ENCODE measurements at places on chromosomes 11 and 22. TPM values are rescaled to one million over a fixed set of nuclear protein-coding genes. Genes with fewer than 3 reads are reported as not detected.

DNA sequence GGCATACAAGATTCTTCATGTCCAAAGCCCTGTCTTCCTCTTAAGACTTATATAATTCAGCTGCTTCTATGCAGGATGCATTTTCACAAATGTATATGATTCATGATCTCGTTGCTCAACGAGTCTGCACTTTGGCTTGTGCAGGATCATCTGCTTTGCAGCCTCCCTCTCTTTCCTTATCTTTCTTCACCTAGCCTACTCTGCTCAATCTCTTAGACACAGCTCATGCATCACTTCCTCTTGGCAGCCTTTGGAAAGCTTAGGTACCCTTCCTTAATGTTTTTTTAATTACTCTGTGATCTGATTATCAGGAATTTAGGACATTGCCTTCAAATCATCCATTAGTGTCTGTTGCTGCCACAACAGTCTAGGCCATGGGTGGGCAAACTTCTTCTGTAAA is 673.8 kb downstream of the NELL1 start:
- no peaks in the 10 kb centered on the region for H3K27me3 ChIP-seq
- DNase-seq, result no peak
- H3K27ac ChIP-seq, result no peak overlapping the region
- H3K4me1 ChIP-seq, result no peaks in the 10 kb centered on the region
- H3K36me3 ChIP-seq, result no peaks in the 10 kb centered on the region

GRCh38 chr11:72423840-72424239 is 10.5 kb downstream of the CLPB start:
- no peak overlapping the region for H3K27ac ChIP-seq
- H3K36me3 ChIP-seq, result 0 out of 2 replicates have a peak, but pooled peaks cover 4% of the 10 kb centered on the region
- H3K27me3 ChIP-seq, result no peaks in the 10 kb centered on the region
- DNase-seq, result no peak
- no peak overlapping the region for H3K4me3 ChIP-seq
- peaks cover 9% of the 10 kb centered on the region for H3K4me1 ChIP-seq

- DNase-seq, result no peak
- no peaks in the 10 kb centered on the region for H3K4me1 ChIP-seq
- no peaks in the 10 kb centered on the region for H3K27me3 ChIP-seq
- no peak overlapping the region for H3K4me3 ChIP-seq
Measured at GRCh38 chr11:104836691-104837090, 61.6 kb downstream of the CASP12 start.

DNA sequence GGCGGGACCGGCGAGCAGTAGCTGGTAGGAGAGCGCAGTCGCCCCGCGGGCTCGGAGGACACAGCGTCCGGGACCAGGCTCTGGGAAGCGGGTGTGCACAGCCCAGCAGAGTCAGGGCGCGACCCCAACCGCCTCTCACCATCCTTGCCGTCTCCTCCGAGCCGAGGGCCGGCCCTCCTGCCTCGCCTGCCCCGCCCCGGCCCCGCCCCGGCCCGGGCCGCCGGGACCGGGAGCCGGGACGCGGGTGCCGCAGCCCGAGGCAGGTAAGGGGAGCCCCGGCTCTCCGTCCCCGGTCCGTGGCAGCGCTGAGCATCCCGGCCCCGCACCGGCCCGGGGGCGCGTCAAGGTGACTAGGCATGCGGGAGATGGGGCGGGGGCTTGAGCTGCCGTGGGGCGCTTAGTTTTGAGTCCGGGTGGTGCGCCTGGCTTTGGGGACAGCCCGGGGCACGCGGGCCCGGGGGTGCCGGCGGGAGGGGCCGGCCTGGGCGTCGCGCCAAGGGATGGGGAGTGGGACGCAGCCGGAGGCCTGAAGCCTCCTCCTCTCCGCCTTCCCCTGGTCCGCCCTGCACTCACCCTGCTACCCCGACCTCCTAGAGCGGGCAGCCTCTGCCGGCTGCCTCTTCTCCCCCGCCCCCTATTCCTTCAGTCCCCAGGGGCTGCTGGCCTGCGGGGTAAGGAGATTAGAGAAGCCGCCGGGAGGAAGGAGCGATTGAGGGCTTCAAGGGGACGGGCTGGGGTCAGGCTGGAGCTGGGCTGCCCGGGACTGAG is at the start of gene ABCG4:
Gene ABCG4 (plus strand): TSS at position 35 of the 768 bp plus-strand sequence. CDS start 914 bp downstream, outside the sequence.
- H3K4me1 ChIP-seq, result 0 out of 2 replicates have a peak, but pooled peaks cover 3% of the 10 kb centered on the region
- H3K27ac ChIP-seq, result no peak within 1 kb of the TSS
- H3K4me3 ChIP-seq, result peak within 1 kb of the TSS; percentile 82
- DNase-seq, result peak; percentile 21
- no peaks in the 10 kb centered on the region for H3K36me3 ChIP-seq
- H3K27me3 ChIP-seq, result no peaks in the 10 kb centered on the region

- no peaks in the 10 kb centered on the region for H3K27me3 ChIP-seq
- H3K36me3 ChIP-seq, result peaks cover 3% of the 10 kb centered on the region
- H3K4me3 ChIP-seq, result no peak overlapping the region
- no peak for DNase-seq
- H3K27ac ChIP-seq, result no peak overlapping the region
Measured at GRCh38 chr11:76801225-76801624, 18.1 kb downstream of the TSKU start.

Gene CCDC73
- not detected for total RNA-seq

Gene AMOTL1
- total RNA-seq, result 32.6 TPM

- H3K27me3 ChIP-seq, result no peaks in the 10 kb centered on the region
- no peak overlapping the region for H3K27ac ChIP-seq
- DNase-seq, result no peak
- H3K36me3 ChIP-seq, result no peaks in the 10 kb centered on the region
- H3K4me1 ChIP-seq, result no peaks in the 10 kb centered on the region
- H3K4me3 ChIP-seq, result no peak overlapping the region
Measured at GRCh38 chr22:26161746-26162145, 7.5 kb upstream of the SEZ6L start.

DNA sequence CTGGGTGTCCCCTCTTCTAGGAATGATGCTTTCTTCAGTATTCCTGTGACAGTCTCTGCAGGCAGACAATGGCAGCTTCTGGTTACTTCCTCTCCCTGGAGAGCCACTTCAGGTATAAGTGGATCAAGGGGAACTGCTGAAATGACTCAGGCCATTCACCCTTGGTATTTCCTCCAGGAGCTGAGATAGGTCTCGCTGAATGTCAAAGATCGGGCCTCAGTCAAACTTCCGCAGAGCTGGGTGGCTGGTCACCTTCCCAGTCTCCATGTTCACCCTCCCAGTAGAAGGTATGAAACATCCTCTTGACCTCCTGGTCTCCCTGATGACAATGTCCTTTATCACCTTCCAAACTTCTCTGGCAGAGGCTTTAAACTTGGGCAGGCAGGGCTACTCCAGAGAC is 1.8 kb upstream of the ANKK1 start:
- no peak for DNase-seq
- peaks cover 20% of the 10 kb centered on the region for H3K4me1 ChIP-seq
- no peaks in the 10 kb centered on the region for H3K27me3 ChIP-seq
- H3K27ac ChIP-seq, result no peak overlapping the region
- no peak overlapping the region for H3K4me3 ChIP-seq
- H3K36me3 ChIP-seq, result no peaks in the 10 kb centered on the region

Gene PRAME
- total RNA-seq, result 17.1 TPM

Gene CST6
- 84.2 TPM for total RNA-seq

DNA sequence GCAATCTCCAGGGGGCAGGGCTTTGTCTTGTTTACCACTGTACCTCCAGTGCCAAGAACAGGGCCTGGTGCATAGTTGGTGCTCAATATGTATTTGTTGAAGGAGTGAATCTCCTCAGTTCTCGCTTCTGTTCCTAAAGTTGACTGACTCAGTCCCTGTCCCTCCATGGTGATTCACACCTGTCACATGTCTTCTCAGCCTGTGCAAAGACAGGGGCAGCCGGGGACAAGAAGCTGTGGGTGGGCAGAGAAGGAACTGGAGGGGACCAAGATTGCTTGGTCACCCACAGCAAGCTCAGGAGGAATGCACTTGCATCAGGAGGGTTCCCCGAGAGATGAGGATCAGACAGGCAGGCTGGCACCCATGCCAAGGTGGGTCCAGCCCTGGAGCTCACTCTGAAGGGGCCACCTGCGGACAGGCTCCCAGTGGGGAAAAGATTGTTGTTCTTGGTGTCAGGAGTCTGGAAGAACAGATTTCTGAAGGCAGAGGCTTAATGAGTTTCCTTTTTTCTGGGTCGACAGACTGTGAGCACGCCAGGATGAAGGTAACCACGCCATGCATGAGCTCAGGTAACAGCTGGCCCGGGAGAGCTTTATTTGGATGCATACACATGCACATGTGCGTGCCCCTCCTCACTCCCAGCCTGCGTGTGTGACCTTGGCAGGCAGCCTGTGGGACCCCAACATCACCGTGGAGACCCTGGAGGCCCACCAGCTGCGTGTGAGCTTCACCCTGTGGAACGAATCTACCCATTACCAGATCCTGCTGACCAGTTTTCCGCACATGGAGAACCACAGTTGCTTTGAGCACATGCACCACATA is 16.9 kb downstream of the IL17RA start:
- H3K27ac ChIP-seq, result no peak overlapping the region
- no peaks in the 10 kb centered on the region for H3K4me1 ChIP-seq
- no peaks in the 10 kb centered on the region for H3K27me3 ChIP-seq

GRCh38 chr11:19374151-19374569 is 133.4 kb upstream of the E2F8 start:
- H3K4me1 ChIP-seq, result peaks cover 36% of the 10 kb centered on the region
- peak; percentile 91 for DNase-seq
- peak overlapping the region; percentile 62 for H3K27ac ChIP-seq
- no peaks in the 10 kb centered on the region for H3K27me3 ChIP-seq
- no peak overlapping the region for H3K4me3 ChIP-seq
- H3K36me3 ChIP-seq, result no peaks in the 10 kb centered on the region

- no peak overlapping the region for H3K4me3 ChIP-seq
- H3K27me3 ChIP-seq, result no peaks in the 10 kb centered on the region
- peaks cover 27% of the 10 kb centered on the region for H3K4me1 ChIP-seq
- peak overlapping the region; percentile 62 for H3K27ac ChIP-seq
Measured at GRCh38 chr22:41857155-41857859, 24.4 kb downstream of the SREBF2 start.

- H3K4me1 ChIP-seq, result peaks cover 77% of the 10 kb centered on the region
- peak overlapping the region; percentile 14 for H3K4me3 ChIP-seq
- peak; percentile 90 for DNase-seq
- no peaks in the 10 kb centered on the region for H3K27me3 ChIP-seq
- H3K36me3 ChIP-seq, result no peaks in the 10 kb centered on the region
Measured at GRCh38 chr11:94134651-94135512, 6.2 kb downstream of the PANX1 start.

Gene CREB3L1
- total RNA-seq, result 1.1 TPM

Gene MYOD1
- total RNA-seq, result not detected

- no peak overlapping the region for H3K4me3 ChIP-seq
- H3K36me3 ChIP-seq, result no peaks in the 10 kb centered on the region
- DNase-seq, result no peak
- H3K4me1 ChIP-seq, result no peaks in the 10 kb centered on the region
- H3K27ac ChIP-seq, result no peak overlapping the region
Measured at GRCh38 chr22:33909075-33909458, 11.2 kb downstream of the LARGE1 start.

DNA sequence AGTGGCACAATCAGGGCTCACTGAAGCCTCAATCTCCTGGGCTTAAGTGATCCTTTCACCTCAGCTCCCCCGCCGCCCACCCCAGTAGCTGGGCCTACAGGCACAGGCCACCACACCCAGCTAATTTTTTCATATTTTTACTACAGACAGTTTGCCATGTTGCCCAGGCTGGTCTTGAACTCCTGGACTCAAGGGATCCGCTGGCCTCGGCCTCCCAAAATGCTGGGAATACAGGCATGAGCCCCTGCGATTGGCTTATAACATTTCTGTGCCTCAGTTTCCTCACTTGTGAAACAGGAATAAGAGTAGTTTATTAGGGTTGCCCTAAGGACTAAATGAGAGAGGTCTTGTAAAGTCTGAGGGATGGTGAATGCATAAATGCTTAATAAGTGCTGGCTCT is 1.2 kb downstream of the VSTM5 start:
- H3K27ac ChIP-seq, result no peak overlapping the region
- peak overlapping the region; percentile 81 for H3K4me3 ChIP-seq
- no peaks in the 10 kb centered on the region for H3K36me3 ChIP-seq
- DNase-seq, result no peak
- H3K4me1 ChIP-seq, result peaks cover 45% of the 10 kb centered on the region
- H3K27me3 ChIP-seq, result no peaks in the 10 kb centered on the region

GRCh38 chr11:126190792-126191191 is 20.7 kb downstream of the RPUSD4 start:
- H3K27ac ChIP-seq, result no peak overlapping the region
- no peak overlapping the region for H3K4me3 ChIP-seq
- no peaks in the 10 kb centered on the region for H3K27me3 ChIP-seq
- peaks cover 36% of the 10 kb centered on the region for H3K36me3 ChIP-seq

DNA sequence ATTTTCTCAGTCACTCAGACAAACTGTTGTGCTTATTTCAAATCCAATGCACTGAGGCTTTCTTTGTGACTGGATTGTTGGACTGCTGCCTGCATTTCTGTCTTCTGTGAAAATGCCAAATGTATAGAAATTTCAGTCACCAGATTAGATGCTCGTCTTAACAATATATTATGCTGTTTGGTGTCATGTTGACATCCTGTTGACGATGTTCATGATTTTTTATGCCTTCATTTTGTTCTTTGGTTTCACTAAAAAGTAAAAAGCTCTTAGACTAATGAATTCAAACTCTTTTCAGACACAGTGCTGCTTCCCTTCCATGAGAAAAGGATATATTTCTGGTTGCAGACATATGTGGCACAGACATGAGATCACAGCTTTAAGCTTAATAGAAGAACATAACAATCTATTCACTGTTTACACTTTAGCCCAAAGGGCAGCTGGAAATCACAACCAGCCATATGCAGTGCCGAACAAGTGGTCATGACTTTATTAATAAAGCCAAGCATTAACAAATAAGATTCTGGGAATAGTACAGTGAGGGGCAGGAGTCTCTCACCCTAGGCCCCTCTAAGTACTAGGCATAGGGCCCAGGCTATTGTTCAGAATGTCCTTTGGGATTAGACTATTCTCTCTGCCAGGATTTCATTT is 9.4 kb upstream of the SOX6 start:
- no peaks in the 10 kb centered on the region for H3K36me3 ChIP-seq
- H3K27ac ChIP-seq, result no peak overlapping the region
- H3K27me3 ChIP-seq, result no peaks in the 10 kb centered on the region
- no peaks in the 10 kb centered on the region for H3K4me1 ChIP-seq

Gene OR52I1
- total RNA-seq, result not detected

Gene ESAM
- total RNA-seq, result 10.8 TPM

- H3K27ac ChIP-seq, result no peak overlapping the region
- peak overlapping the region; percentile 46 for H3K4me3 ChIP-seq
- H3K4me1 ChIP-seq, result peaks cover 32% of the 10 kb centered on the region
- no peaks in the 10 kb centered on the region for H3K36me3 ChIP-seq
- H3K27me3 ChIP-seq, result no peaks in the 10 kb centered on the region
Measured at GRCh38 chr11:128157423-128158298, 429.7 kb downstream of the ETS1 start.

Gene TTC36
- total RNA-seq, result 6.2 TPM

Gene OSM
- not detected for total RNA-seq

GRCh38 chr11:35362521-35362980 is 56.8 kb downstream of the SLC1A2 start:
- H3K4me1 ChIP-seq, result peaks cover 28% of the 10 kb centered on the region
- no peaks in the 10 kb centered on the region for H3K27me3 ChIP-seq
- no peak overlapping the region for H3K27ac ChIP-seq

All from PC-3 (cell line).